Thyroid gland (tissue), 4 donors: ENCODE measurements at places on chromosomes 1 and 21.

GRCh38 chr1:41977326-41977725 lies 58.6 kb upstream of the HIVEP3 start:
- no peak for DNase-seq

DNA sequence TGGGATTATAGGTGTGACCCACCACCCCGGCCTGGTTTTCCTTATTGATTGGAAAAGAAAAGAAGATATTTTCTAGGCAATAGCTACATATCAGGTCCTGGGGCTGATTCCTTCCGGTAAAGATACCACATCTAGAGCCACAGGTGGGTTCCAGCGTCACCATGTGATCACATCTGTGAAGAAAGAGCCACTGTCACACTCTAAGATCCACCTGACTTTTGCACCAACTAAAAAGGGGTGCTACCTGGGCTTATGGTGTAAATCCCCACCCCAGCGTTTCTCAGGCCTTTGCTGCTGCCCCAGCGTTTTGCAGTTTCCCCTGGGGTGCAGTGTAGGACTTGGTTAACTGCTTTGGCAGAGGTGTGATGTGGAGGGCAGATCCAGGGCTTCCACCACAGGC lies 22.3 kb upstream of the PDE9A start:
- no peak for DNase-seq

GRCh38 chr1:225258811-225259210 lies 169.0 kb downstream of the LBR start:
- DNase-seq = no peak

- peak; percentile 67 for DNase-seq
These were observed 8.1 kb upstream of the TSPAN1 start for GRCh38 chr1:46166521-46167462.

DNA sequence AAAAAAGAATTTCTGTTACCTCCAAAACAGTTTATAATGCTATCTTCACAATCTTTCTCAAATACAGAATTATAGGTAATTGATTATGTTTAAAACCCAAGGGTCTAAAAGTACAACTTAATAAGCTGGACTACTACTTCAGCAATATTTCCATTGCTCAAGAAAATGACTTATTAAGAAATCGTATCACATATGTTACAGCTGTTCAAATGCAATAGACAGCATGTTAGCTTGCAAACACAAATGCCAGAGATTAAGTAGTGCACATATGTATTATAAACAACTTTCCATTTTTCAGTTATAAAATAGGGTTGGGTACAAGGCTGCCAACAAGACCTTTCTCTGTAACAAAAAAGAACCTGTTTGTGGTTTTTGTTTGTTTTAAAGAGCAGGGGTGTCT lies 211.0 kb upstream of the DMRTA2 start:
- no peak for DNase-seq

- no peak for DNase-seq
These were observed 1.9 kb downstream of the C1orf198 start for GRCh38 chr1:230866171-230867070.

DNA sequence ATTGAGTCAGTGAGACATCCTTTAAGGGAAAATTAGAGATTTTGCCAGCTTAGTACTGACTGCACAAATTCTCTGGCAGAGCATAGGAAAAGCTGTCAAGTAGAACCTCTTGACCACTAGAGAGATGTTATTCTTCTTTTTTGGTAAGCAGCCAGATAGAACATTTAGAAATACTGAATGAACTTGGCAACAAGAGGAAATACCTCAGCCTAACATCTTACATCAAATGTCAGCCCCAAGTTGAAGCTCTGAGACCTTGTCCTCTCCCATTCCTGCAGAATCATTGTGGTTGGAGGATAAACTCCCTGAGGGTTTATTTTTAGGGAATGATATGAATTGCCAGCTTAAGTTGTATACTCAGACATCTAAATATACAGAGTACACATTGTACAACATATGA lies 53.5 kb downstream of the MIGA1 start:
- DNase-seq = no peak

DNA sequence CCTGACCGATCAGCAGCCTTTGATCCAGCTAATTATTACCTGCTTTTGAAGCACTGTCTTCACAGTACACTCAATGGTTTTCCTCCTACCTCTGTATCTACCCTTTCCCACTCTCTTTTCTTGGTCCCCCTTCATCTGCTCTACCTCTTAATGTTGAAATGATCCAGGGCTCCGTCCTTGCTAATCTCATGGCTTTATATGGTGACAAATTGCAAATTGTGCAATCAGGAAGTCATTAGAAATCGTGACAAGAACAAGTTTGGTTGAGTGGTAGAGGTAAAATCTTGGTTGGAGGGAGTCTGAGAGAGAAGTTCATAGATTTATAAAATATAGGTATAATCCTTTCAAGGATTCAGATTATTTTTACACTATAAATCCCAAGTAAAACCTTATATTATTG lies 9.6 kb upstream of the CYB5R1 start:
- DNase-seq = no peak

DNA sequence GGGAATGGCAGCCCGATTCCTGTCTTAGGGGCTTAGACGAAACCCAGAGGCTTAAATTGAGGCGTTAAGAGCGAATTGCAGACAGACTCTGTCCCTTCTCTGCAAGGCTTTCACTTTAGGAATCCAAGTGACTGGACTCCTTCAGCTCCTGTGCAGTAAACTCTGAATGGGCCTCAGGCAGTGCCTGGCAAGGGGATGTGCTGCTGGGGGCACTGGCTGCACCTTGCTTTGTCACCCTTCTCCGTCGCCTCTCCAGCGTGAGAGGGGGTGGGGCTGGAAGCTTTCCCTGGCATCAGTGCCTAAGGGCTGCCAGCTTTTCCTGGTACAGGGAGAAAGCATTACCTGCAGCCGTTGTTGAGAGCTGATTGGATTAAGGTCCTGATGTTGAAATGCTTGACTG lies 39.9 kb upstream of the NFASC start:
- DNase-seq = peak; percentile 5

DNA sequence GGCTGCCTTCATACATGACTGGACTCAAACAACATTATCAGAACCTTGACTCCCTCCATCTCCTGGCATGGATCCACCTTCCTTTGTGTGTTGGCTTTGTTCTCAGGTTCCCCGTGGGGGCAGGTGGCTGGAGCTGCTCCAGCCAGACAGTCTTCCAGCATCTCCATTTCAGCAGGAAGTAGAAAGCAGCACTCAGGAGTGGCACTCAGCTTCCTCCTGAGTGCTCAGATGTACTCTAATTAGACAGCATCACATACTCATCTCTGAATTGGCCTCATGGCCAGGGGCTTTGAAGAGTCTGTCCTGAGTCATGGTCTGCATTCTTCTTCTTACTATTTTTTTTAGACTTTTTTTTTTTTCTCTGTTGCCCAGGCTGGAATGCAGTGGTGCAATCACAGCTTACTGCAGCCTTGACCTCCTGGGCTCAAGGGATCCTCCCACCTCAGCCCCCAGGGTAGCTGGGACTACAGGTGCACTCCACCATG lies 27.9 kb downstream of the OVAAL start:
- peak; percentile 94 for DNase-seq

DNA sequence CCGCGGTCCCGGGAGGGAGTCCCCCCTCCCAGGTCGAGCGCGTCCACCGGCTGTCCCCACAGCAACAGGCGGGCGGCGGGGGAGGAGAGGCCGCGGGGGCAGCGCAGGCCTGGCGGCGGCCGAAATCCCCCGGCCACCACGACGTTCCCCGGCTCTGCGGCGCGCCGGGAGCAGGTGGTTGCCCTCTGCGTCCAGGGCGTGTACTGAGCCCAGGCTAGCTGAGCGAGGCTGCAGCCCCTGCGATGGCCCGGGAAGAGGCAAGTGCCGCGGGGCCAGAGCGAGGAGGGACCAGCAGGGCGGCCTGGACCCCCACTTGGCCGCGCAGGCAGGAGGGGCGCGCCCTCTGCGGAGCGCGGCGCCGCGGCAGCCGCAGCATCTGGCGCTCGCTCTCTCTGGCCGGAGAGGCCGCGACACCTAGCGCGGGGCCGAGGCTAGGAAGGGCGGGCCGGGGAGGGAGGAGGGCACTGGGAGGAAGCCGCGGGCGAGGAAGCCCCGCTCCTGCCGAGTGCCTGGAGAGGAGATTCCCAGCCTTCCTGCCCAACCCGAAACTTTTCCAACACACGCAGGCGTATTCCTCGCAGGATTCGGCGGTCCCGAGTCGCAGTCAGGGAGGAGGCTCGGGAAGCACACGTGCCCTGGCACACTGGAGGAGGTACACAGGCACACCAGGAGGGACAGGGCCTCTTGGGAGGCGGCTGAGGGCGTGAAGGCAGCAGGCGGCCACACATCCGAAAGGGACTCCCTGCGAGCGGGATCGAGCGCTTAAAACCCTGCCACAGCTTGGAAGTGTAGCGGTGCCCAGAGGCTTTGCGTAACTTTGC lies 4.9 kb upstream of the PROX1 start:
- peak; percentile 62 for DNase-seq
